ENCODE measurements at places on chromosomes 1 and 21.

GRCh38 chr1:185050823-185051451 is 5.6 kb downstream of the RNF2 start:
- no peak for DNase-seq

- DNase-seq, result no peak
Observed at GRCh38 chr1:214106375-214106774, 118.6 kb downstream of the PROX1 start.

GRCh38 chr1:21725748-21726392 is 56.7 kb upstream of the RAP1GAP start:
- no peak for DNase-seq

GRCh38 chr1:42680921-42681683 is 1.1 kb upstream of the YBX1 start:
- DNase-seq, result no peak

- no peak for DNase-seq
Observed at GRCh38 chr1:47630346-47630745, 192.5 kb downstream of the FOXD2 start.

DNA sequence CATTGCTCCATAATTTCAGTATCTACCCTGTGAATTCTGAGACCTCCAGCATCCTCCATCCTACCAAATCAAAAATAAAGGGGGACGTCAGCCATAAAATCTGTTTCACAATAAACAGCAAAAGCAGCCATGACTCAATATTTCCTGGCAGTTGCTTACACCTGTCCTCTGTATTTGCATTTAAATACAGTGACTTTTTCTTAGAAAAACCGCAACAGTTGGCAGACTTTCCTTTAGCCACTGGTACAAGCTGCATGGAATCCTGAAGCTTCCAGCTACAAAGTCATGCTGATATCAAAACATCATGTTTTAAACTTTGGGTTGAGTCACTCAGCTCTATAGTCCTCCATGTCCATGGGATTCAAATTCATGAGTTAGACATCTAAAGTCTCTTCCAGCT is 278.0 kb upstream of the KAZN start:
- peak; percentile 45 for DNase-seq

DNA sequence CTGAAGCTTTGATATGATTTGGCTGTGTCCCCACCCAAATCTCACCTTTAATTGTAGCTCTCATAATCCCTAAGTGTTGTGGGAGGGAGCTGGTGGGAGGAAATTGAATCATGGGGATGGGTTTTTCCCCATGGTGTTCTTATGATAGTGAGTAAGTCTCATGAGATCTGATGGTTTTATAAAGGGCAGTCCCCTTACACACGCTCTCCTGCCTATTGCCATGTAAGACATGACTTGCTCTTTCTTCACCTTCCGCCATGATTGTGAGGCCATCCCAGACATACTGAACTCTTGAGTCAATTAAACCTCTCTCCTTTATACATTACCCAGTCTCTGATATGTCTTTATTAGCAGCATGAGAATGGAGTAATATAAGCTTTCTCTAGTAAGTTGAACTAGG is 261.9 kb downstream of the HLX start:
- DNase-seq, result no peak

GRCh38 chr1:70874063-70874462 is 173.6 kb downstream of the PTGER3 start:
- no peak for DNase-seq

DNA sequence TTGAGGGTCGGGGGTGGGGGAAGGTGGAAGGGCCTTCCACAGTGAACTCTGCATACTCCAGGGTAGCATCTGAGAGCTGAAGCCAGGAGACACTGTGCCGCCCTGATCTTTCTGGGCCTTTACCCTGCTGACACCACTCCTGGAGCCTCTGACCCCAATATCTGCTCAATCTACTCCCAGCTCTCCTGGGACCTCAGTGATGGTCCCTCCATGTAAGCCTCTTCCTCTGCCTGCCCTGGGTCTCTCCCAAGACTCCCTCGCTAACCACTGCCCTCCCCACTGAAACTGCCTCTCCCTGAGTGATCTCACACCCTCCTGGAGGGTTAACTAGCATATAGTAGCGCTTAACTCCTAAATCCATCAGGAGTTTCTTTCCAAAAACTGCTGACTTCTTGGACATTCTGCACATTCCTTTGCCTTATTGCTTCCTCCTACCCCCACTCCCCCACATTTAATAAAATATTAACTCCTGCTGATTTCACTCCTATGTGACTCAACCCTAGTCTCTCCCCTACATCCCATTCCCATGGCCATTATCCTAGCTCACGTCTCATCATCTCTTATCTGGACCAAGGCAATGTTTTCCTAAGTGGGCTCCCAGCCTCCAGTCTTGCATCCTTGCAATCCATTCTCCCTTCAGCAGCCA is 145.6 kb downstream of the HMGB4 start:
- no peak for DNase-seq

DNA sequence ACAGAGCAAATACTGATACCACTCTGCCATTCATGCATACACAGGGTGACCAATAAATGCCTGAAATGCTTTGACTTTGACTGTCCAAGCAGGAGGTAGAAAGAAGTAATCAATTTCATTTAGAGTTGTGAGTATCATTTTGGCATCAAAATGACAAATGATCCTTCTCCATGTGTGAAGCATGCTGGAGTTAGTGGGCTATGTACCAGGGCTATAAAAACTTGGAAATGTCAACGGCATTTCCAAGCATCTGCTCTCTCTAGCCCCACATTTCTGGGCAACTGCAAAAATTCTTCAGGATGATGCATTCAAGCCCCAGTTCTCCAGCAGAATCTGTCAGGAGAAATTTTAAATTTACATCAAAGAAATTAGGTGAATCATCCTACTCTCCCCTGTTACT is 208.4 kb upstream of the PTBP2 start:
- no peak for DNase-seq

GRCh38 chr1:153347856-153348255 is 785 bp downstream of the PGLYRP4 start:
- no peak for DNase-seq

DNA sequence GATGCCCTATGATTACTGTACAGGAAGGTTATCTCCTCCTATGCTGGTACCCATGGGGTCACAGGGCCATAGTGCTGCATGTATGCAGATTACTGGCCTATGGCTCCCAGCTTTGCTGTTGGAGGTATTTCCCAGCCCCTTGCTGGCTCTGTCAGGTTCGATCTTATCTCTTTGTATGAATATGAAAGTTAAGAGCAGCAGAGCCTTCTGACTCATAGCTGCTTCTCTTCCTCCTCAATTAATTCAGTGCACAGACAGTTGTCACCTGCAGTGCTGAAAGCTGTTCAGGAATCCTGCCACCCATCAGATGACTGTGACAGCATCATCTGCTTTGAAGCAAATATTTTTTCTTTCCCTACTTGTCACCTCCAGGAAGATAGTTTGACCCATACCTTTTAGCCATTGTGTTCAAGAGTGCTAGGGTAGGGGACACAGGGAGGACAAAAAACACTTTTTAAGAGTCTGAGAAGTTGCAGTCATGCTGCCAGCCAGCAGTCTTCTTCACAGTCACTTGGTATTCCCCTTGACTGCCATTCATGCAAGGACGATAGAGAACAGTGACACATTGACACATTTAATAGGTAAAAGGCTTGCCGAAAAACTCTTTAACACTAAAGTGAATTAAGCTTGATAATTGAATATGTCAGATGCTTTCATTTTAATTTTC is 73.1 kb downstream of the KIF1B start:
- no peak for DNase-seq

- DNase-seq, result no peak
Observed at GRCh38 chr21:15768045-15768601, 38.3 kb downstream of the USP25 start.

- no peak for DNase-seq
Observed at GRCh38 chr21:42013931-42014330, 3.8 kb upstream of the ZBTB21 start.

GRCh38 chr1:117631359-117632160 is 25.7 kb downstream of the TENT5C start:
- no peak for DNase-seq

GRCh38 chr1:230401101-230401500 is 25.0 kb downstream of the PGBD5 start:
- DNase-seq, result no peak

- no peak for DNase-seq
Observed at GRCh38 chr1:222140206-222140605, 398.3 kb upstream of the DUSP10 start.

DNA sequence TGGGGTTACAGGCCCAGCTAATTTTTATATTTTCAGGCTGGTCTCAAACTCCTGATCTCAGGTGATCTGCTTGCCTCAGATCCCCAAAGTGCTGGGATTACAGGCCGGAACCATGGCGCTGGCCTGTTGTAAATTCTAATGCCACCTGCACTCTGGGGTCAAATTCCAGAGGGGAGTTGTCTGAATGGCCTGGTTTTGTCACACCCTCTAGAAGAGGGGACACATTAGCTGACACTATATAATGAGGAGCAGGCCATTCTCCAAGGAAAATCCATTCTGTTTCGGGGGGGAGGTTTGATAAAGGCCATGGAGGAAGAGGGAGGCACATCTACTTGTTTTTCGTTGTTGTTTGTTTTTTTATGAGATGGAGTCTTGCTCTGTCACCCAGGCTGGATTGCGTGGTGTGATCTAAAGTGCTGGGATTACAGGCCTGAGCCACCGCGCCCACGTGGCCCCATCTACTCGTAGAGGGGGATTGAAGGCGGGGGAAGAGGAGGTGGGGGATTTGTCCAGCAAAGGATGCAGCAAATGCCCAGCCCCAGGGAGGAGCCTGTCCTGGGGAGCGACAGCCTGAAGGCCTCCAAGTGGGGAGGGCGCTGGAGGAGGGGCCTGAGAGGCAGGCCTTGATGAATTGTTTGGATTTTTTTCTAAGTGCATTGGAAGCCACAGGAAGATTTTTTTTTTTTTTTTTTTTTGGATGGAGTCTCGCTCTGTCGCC is 78.4 kb upstream of the SLC45A1 start:
- DNase-seq, result no peak

GRCh38 chr1:20654104-20654690 is 7.0 kb downstream of the DDOST start:
- DNase-seq, result no peak

DNA sequence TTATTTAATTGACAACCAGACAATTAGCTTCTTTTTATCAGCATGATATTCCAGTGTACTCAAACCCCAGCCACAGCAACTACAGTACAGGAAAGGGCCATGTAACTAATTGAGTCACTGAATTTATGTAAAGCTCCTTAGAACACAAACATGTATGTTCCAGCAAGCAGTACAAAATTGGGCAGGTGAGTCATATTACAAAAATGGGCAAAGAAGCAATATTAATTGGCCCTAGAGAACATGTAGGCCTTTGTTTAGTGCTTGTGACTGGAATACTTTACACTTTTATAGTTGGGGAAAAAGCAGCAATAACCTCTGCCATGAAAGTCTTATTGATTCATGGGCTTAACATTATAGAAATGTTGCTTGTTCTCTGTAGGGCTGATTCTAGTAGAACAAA is 31.8 kb downstream of the CLEC20A start:
- DNase-seq, result no peak

- no peak for DNase-seq
Observed at GRCh38 chr1:54332781-54333585, 73.2 kb downstream of the SSBP3 start.

- DNase-seq, result no peak
Observed at GRCh38 chr1:1898246-1898933, 7.5 kb upstream of the GNB1 start.

DNA sequence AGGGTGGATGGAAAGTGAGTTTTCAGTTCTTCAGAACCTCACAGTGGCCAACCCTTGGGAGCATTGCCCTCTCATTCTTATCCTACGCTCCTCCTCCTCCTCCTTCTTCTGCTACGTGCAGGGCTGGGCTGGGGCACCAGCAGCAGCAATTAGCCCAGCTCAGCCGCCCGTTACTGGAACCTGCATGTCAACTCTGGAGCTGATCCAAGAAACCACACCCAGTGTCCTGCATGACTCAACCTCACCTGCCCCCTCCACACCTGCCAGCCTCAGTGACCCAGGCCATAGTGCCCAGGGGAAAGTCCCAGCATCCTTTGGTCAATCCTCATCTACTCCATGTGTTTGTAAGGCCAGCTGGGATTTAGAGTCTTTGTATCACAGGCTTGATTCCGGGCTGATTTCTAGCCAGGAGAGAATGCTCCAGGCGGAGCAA is 12.6 kb downstream of the ELF3 start:
- no peak for DNase-seq

- no peak for DNase-seq
Observed at GRCh38 chr1:66563094-66563800, 29.3 kb downstream of the SGIP1 start.

GRCh38 chr1:32221581-32221979 is 573 bp downstream of the TMEM234 start:
- no peak for DNase-seq

DNA sequence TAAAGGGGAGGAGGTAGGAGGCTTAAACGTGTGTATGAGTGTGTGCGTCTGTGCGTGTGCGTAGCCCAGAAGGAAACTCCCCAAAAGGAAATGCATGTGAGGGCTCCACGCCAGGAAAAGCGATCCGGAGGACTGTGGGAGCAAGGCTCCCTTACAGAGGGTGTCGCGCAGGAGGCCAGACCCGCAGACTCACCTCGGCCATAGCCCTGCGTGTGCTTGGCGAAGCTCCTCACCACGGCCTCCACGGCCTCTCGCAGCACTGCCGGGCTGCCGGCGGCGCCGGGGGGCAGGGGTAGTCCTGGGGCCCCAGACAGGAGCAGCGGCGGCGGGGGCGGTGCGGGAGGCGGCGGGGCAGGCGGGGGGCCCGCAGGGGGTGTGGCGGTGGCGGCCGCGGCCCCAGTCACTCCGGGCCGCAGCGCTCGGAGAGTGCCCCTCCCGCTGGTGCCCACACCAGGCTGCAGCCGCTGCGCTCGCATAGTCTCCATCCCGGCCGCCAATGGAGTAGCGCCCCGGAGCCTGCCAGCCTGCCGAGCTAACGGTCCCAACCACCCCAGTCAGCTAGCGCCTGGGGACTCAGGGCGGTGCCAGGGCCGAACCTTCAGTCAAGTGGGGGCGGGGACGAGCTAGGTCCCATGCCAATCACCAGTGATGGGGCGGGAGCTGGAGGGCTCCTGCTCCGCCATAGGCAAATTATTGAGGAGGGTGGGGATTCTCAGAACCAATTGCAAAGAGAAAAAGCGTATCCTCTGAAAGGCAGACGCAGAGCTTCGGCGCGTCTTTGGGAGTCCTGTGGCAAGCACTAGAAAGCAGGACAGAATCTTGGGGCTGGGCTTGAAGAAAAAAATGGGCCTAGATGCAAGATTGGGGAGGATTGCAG is at the start of gene LIX1L:
Gene LIX1L (minus strand): TSS at position 575 of the 877 bp plus-strand sequence. CDS start 90 bp downstream, at position 485.
- peak; percentile 99 for DNase-seq

GRCh38 chr1:197902131-197902453 is 338 bp upstream of the C1orf53 start:
- no peak for DNase-seq

DNA sequence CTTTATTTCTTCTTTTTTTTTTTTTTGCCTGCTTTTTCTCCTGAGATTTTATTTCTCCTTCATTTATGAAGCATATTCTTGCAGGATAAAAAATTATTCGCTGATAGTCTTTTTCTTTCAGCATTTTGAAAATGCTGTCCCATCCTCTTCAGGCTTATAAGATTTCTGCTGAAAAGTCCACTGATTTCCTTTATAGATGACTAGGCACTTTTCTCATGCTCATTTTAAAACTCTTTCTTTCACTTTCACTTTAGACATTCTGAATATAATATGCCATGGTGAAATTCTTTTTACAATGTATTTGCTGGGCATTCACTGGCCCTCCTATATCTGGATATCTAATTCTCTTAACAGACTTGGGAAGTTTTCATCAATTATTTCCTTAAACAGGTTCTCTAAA is 25.5 kb upstream of the GTF2B start:
- no peak for DNase-seq

All from NCI-H1048 (cell line).